Activated CD4-positive, CD25-positive, alpha-beta regulatory T cell treated with anti-CD3 and anti-CD28 coated beads, Interleukin-2, amount 50 U/mL, for 24 hours (primary cell): ENCODE measurements at places on chromosomes 7 and 10.

DNA sequence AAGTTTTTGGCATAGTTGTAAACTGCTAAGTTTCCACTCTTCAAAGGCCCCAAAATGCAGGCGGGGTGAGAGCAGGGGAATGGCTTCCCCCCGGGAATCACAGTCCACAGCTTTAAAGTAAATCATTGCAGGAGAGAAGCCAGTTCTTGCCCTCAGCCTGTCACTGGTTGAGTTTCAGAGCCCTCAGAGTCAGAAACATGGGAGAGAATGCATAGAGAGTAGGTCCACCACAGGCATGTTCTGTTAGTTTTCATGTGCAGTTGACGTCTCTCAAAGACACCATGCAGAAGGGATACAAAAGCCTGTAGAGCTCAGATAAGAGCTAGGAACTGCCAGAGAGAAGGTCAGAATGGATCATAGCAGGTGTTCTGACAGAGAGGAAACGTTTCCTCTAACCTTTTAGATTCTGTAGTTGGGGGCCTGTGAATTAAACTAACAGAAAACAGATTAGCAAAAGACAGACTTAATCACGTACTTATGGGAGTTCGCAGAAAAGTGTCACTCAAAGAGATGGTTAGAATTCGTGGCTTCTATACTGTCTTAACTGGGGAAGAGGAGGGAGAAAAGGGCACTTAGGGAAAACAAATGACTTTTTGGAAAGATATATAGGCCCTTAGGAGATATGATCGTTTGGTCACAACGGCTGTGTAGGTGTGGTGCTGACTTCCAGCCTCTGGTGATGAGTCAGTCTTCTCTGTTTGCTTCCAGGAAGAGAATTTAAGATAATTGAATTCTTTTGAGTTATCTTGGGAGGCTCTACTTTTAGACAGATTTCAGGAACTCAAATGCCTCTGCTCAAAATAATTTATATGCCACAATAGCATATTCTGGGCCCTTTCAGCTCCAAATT lies 48.0 kb upstream of the MSRB2 start:
- ATAC-seq = no peak

GRCh38 chr10:26290236-26290635 lies 73.7 kb downstream of the GAD2 start:
- no peak for ATAC-seq

GRCh38 chr7:2299131-2299829 lies 15.0 kb downstream of the SNX8 start:
- peak; percentile 55 for ATAC-seq

DNA sequence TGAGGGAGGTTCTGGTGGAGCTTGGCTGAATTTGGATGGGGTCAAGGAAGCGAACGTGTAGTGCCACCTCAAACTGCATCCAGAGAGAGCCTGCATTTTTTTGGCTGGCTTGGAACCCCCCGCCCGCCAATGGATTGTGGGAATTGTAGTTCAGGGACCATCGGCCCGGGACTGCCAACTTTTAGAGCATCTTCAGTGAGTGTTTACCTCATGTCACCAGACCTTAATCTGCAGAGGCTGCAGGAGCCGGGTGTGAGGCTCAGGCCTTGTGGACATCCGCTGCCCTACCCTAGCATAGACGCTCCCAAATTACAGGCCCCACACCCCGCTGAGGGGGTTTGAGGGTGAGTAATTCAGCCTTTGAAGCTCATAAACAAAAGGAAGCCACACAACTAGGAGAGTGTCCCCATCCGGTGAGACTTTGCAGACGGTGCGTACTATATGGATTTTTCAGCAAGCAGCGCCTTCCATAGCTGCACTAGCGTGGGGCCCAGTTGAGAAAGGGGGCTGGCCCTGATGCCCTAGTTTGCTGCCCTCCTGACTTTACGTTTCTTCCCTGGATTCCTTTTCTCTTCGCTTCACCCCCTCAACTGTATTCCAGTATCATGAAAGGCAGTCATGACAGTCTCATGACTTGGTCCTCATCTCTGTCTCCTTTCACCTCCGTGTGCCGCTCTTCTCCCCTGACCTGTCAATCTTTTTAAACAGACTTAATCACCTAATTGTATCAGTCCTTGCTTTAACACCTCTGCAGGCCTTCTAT lies 717 bp downstream of the CNPY4 start:
- ATAC-seq = peak; percentile 68

DNA sequence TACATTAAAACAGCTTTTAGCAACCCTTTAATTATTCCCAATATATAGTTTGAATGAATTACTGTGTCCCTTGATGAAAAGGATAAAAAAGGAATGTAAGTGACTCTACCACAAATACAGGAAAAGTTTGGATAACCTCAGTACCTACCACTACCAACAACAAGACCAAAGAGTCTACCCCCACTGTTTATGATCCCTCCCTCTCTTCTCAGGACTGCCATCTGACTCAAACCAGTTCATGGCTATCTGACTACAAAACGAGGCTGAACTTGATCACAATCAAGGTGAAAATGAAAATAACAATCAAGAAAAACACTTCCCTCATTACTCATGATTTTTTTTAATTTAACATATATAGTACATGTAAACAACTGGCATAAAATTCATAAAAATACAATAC lies 108.7 kb downstream of the DPY19L1 start:
- no peak for ATAC-seq

GRCh38 chr10:2604891-2605290 lies 462.5 kb upstream of the PFKP start:
- no peak for ATAC-seq

GRCh38 chr7:132804849-132805485 lies 228.7 kb upstream of the PLXNA4 start:
- ATAC-seq = no peak
